ENCODE measurements at places on chromosomes 4 and X.
A peak's percentile ranks its signal among the peaks of the same experiment; 100 is the strongest.

DNA sequence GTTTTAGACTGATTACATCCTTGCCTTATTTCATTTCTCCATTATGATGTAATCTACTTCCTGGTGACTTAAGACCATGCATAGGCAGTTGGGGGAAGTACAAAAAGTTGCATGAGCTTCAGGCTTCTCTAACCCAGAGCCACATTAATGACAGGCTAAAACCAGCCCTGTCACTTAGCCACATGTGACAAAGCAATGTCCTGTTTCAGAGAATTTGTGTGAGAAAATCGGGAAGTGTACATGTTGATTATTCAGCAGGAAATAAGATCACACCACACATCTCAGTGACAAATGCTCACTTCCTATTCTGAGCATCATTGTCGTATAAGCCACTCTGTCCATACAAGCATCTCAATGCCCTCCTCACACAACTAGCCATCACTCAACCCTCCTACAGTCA is 98.5 kb upstream of the MAGEB16 start:
- DNase-seq = no peak

DNA sequence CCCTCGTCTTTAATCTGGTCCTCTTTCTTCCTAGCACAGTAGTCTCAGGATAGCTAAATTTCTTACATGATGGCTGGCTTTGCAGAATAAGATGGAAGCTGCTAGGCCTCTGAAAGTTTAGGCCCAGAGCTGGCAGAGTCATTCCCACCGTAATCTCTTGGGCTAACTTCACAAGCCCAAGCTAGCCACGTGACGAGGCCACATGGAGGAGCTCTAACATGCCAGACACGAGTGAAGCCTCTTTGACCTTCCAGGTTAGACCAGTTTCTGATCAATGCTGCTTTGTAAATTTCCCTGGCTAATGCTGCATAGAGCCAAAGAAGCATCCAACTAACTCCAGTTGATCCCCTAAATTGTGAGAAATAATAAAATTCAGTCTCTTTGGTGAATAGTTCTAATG is 9.5 kb upstream of the CENPE start:
- no peak for DNase-seq

- DNase-seq = no peak
Observed at GRCh38 chr4:15612136-15612535, 43.0 kb downstream of the FBXL5 start.

GRCh38 chrX:120664081-120664480 is 34.2 kb upstream of the C1GALT1C1 start:
- DNase-seq = peak; percentile 42

DNA sequence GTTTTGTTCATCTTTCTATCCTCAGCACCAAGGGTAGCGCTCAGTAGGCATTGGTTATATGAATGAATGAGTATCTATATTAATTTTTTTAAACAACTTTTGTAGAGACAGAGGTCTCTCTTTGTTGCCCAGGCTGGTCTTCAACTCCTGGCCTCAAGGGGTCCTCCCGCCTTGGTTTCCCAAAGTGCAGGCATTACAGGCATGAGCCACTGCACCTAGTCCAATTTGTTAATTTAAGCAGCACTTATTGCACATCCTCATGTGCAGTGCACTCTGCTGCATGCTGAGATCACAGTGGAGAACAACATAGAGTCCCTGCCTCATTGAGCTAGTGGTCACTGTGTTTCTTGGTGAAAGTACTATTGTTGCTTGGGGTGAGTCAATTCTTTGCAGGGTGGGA is 94.4 kb downstream of the NHSL2 start:
- no peak for DNase-seq
